ENCODE measurements at places on chromosomes 7 and 10. TPM values are rescaled to one million over a fixed set of nuclear protein-coding genes. Genes with fewer than 3 reads are reported as not detected.

GRCh38 chr10:131929122-131929845 lies 28.5 kb downstream of the PPP2R2D start:
- DNase-seq = no peak

DNA sequence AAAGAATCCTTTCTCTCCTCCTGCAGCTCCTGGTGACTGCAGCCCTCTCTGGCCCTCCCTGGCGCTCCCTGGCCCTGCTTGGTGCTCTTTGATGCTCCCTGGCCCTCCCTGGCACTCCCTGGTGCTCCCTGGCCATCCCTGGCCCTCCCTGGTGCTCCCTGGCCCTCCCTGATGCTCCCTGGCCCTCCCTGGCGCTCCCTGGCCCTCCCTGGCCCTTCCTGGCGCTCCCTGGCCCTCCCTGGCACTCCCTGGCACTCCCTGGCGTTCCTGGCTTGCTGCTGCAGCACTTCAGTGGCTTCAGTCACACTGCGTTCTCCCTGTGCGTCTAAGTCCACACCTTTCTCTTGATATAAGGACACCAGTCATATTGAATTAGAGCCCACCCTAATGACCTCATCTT lies 15.2 kb upstream of the FGFR2 start:
- no peak for DNase-seq

The PTPN20 gene
- not detected for total RNA-seq

DNA sequence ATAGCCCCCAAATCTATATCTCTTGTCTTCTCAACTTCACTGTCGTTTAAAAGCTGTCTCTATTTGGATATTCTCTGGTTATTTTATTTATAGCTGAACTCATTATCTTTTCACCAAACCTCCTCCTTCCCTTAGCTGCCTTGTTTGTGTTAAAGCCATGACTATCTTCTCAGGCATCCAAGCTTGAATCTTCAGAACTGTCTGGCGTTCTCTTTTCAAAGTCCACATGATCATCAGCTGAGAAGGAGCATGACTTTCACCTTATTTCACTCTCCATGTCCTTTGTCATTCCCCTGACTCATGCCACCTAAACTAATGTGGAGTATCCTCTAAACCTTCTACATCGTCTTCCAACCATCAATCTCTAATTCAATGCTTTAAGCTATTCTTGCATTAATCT lies 5.7 kb upstream of the GLCCI1 start:
- DNase-seq = no peak

DNA sequence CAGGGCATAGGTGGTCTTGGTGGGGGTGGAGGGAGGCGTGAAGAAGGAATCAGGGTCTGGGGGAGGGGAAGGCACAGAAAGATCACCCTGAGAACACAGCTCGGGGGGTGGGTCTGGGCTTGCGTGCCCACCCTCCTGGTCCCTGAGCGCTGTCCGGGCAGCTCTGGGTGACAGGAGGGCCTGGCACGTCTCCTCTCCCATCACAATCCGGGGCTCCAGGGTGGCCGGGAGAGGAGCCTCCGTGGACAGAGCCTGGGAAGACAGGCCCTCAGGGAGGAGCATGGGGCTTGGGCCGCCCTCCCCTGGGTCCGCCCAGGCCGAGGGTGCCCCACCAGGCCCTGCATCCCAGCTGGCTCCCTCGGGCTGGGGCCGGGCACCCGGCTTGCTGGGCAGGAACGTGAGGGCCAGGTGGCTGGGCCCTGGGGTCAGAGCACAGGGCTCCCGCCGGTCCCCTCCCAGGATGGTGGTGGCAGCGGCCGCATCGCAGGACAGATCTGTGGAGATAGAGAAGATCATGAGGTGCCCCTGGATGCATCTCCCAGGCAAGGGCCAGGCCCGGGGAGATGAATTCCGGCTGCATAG lies 3.1 kb downstream of the NACAD start:
- DNase-seq = no peak

DNA sequence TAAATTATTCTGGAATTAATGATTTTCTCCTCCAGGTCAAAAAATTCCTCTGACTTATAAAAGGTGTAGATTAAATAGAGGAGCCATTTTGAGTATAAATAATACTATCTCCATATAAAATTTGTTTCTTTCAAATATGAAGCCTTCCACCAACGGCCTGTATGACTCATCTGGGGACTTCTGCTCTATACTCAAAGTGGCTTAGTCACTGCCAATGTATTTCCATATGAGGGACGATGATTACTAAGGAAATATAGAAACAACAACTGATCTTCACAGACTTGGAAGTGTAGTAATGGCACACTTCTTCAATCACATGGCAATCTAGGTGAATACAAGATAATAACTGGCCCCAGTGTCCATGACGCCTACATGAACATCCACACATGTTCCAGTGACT lies 335.6 kb upstream of the HGF start:
- DNase-seq = no peak

The PRF1 gene
- not detected for total RNA-seq

- no peak for DNase-seq
Measured at GRCh38 chr7:150374472-150374871, 4.7 kb upstream of the ZNF775 start.

GRCh38 chr7:73613954-73614735 lies 10.2 kb downstream of the MLXIPL start:
- DNase-seq = no peak

- peak; percentile 87 for DNase-seq
Measured at GRCh38 chr10:101042667-101043362, 11.8 kb downstream of the SFXN3 start.

GRCh38 chr10:17453373-17454091 lies 863 bp downstream of the ST8SIA6 start:
- DNase-seq = peak; percentile 16

GRCh38 chr7:88835147-88835728 lies 39.7 kb upstream of the TEX47 start:
- DNase-seq = peak; percentile 15

DNA sequence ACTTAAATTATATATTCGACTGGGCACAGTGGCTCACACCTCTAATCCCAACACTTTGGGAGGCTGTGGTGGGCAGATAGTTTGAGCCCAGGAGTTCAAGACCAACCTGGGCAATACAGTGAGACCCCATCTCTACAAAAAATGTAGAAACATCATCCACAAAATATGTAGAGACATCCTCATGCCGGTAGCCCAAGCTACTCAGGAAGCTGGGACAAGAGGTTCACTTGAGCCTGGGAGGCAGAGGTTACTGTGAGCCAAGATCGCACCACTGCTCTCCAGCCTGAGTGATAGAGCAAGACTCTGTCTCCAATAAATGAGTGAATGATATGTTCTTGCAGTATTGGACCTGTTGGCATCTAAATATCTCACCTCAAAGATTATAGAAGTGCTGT lies 22.6 kb upstream of the TNS3 start:
- DNase-seq = no peak

DNA sequence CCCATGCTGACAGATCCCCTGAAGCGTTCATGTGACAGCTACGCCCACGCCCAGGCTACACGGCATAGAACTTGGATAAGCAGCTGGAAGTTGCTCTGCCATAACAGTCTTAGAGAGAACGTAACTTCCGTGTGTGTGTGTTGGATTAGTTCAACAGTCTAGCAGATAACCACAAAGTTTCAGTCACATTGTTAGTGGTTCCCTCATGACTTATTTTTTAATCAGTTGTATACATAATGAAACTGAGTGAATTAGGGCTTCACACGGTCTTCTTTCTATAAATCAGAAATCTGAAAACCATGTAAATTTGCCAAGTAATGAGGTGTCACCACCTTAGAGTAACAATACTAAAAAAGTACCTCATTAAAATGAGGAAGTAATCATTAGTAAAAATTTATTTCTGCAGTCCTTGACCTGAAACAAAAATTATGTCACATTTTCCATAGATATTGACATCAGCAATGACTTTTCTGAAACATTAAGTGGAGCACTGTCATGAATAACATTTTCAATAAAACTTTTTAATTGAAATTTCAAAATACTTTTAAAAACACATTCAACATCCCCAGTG lies 21.7 kb upstream of the MACC1 start:
- DNase-seq = no peak

The WEE2 gene
- not detected for total RNA-seq

DNA sequence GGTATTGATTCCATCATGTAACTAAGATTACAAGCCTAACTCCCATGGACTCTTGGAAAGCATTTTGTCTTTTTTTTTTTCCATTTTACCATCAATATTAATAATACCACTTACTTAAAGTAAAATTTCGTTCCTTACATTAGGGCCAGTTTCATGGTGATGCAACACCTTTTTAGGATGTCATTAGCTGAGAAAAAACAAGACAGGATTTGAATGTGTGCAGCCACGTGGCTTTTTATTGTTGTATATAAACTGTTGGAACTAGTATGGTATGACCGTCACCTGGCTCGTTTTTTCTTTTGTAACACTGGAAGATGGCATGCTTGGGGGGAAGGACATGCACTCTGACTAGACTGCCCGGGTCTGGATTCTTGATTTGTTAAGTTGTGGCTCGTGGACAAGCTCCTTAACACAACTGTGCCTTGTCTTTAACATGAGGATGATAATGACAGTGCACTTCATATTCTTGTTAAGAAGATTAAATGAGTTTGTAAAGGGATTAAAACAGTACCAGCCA lies 42.1 kb downstream of the ARHGAP21 start:
- DNase-seq = no peak

GRCh38 chr7:114415064-114415989 lies 712 bp downstream of the FOXP2 start:
- no peak for DNase-seq

The ZNF503 gene
- total RNA-seq = 14.6 TPM

DNA sequence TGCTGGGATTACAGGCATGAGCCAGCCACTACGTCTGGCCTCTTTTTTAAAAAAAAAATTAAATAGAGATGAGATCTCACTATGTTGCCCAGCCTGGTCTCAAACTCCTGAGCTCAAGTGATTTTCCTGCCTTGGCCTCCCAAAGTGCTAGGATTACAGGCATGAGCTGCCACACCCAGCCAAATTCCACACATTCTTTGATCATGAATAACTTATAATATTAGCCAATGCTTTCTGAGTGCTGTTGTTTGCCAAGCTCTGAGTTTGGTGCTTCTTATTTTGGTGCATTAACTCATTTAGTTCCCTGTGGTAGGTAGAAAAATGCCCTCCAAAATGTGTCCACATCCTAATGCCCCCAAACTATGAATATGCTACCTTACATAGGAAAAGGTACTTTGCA lies 47.2 kb upstream of the MKI67 start:
- DNase-seq = no peak

The TAS2R3 gene
- 1.8 TPM for total RNA-seq

DNA sequence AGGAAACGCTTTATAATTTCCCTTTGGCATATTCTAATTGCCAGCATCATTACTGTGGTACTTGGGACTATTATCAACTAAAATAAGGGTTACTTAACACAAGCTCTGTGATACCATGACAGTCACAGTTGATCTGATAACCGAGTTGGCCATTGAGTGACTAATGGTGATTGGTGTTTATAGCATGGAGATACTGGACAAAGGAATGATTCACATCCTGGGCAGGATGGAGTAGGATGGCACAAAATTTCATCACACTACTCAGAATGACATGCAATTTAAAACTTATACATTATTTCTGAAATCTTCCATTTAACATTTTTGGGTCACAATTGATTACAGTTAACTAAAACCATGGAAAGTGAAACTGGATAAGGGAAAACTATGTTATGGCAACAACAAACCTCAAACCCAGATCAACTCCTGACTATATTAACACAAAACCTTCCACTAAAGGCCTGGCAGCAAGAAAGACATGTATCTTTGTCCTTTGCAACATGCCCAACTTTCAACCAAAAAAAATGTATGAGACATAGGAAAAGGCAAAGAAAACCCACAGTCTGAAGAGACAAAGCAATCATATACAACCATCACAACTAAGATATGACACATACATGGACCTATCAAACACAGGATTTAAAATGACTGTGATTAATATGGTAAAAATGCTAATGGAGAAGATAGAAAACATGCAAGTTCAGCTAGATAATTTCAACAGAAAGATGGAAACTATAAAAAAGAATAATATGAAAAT lies 208.5 kb upstream of the NRP1 start:
- no peak for DNase-seq

The PRSS1 gene
- not detected for total RNA-seq

DNA sequence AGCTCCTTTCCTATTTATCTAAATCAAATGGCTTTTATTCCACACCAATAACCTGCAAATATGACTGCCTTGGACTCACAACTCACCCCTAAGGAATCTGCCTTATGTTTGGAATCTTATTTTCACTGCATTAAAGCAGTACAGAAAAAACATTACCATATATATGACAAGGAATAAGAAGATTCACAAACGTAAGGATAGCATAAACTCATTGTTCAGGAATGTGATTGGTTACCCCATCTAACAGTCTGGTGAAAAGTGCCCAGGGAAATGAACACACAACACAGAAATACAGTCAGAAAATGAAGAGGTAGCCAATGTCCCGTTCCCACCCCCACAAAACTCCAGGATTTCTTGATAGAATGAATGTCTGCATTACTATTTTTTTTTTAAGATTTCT lies 2.0 kb downstream of the PPP3CB start:
- no peak for DNase-seq

- DNase-seq = no peak
Measured at GRCh38 chr10:51656503-51656902, 42.9 kb downstream of the CSTF2T start.
